ENCODE measurements at places on chromosomes 7 and 10.

- DNase-seq: no peak
These were observed 772.4 kb downstream of the GRID1 start for GRCh38 chr10:85594239-85594638.

DNA sequence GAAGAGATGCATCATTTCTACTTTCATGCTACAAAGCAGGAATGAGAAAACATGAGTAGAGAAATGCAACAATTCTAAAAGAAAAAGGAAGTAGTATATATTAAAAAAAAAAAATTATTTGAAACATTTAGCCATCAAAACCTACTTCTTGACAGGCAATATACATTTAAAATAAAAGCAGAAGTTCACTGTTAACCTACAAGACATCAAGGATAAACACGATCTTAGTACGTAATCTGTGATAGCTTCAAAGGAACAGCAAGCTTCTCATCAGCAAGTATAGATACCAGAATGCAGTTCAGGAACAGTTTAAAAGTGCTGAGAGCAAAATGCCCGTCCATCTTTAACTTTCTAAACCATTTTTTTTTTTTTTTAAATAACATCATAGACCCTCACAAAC lies 36.9 kb downstream of the MALSU1 start:
- DNase-seq: no peak

GRCh38 chr7:127844165-127844564 lies 187.1 kb downstream of the LRRC4 start:
- no peak for DNase-seq

- DNase-seq: no peak
These were observed 910 bp downstream of the ARHGAP19 start for GRCh38 chr10:97291357-97292096.

DNA sequence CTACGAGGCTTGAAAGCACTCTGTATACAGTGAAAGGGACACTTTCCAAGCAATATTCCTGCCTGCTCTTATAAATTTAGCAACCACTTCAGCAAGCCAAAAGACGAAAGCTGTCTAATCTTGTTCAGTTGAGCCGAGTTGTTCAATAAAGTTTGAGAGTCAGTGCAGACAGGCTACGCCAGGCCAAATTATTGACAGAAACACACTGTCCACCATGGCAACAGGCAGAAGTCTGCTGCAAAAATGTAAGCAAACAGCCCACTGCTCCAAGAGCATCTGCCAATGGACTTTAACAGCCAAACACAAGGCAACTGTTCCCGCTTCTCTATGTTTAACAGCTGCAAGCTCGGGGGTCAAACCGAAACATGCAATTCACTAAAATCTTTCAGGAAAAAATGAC lies 85.7 kb downstream of the GLI3 start:
- no peak for DNase-seq

- DNase-seq: no peak
These were observed 59.0 kb upstream of the GTF2I start for GRCh38 chr7:74598558-74598957.

GRCh38 chr10:88008866-88009470 lies 145.5 kb downstream of the PTEN start:
- peak; percentile 7 for DNase-seq

GRCh38 chr7:23062452-23062851 lies 43.1 kb upstream of the KLHL7 start:
- DNase-seq: no peak

GRCh38 chr7:150313367-150313809 lies 9.8 kb upstream of the LRRC61 start:
- DNase-seq: no peak

- DNase-seq: no peak
These were observed 609.6 kb downstream of the KCNMA1 start for GRCh38 chr10:77028042-77028441.

- DNase-seq: peak; percentile 81
These were observed 115.2 kb downstream of the SORBS1 start for GRCh38 chr10:95445837-95446486.

DNA sequence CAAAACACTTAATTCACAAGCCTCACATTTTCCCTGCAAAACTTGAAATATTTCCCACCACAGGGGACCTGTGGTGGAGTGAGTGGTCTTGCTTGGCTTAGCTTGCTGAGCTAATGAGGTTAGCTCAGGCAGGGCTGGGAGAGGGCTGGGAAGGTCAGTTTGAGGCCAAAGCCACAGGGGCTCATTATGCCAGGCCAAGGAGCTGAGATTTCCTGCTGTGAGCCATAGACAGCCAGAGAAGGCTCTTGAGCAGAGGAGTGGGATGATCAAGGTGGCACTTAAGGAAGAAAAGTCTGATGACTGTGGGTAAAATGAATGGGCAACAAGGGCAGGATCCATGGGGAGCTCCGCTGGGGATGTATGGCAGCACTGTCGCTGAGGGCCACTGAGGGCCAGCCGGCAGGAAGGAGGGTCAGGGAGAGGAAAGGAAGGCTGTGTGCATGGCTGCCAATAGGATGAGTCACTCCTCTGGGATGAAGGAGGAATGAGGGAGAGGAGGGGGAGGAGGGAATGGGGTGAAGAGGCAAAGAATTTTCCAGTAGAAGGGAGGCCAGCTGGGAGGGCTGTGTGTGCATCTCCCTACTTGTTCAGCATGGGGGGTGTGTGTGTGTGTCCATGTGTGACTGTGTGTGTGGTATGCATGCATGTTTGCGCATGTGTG lies 18.7 kb upstream of the ZNF488 start:
- DNase-seq: peak; percentile 78

All from A549 (cell line).